ENCODE measurements at places on chromosomes 7 and 10. TPM values are rescaled to one million over a fixed set of nuclear protein-coding genes. Genes with fewer than 3 reads are reported as not detected.

Gene SPDYE18
- total RNA-seq: not detected

Gene ZNF722
- total RNA-seq: not detected

Gene GRID2IP
- total RNA-seq: 1.1 TPM

Gene SPACDR
- total RNA-seq: not detected

- no peak for DNase-seq
- H3K4me1 ChIP-seq: no peaks in the 10 kb centered on the region
- no peaks in the 10 kb centered on the region for H3K27me3 ChIP-seq
Measured at GRCh38 chr10:61342858-61343572, 110.2 kb downstream of the TMEM26 start.

DNA sequence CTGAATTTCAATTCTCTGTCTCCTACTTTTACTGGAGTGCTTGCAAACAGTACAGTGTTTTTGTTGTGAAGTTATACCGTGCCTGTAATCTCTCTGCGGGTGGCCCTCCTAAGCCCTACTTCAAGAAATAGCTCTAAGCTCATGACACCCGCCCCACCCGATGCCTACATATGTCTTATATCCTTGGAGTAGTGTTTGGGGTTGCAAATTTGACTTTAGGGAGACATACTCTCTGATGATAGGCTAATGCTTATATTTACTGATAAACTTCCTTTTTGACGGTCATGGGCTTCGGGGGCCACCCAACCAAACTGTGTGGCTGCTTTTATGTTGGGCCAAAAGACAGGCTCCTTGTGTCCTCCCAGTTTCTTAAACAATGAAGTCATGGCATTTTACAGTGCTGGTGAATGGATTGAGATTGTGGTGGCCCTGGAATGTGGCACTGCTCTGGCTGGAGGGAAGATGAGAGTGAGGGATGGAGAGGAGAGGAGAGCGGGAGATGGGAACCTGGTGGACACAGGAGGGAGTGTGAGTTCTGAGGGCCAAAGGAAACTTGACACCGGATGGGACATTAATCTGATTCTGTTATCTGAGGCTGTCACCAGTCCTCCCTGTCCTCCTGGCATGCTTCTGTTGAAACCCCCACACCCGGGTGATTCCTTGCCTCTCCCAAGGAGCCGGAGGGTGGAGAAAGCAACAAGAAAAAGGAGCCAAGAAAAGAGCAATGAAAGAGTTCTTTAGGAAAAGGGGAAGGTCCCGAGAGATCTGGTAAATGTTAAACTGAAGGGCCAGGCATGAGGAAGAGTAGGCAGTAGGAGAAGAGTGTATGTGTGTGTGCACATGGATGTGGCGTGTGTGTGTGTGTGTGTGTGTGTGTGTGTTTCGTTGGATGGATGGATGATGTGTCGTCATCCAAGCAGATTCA, 113.3 kb downstream of the TCF7L2 start:
- H3K27me3 ChIP-seq: no peaks in the 10 kb centered on the region
- no peaks in the 10 kb centered on the region for H3K36me3 ChIP-seq
- no peak for DNase-seq
- no peak overlapping the region for H3K4me3 ChIP-seq
- peaks cover 33% of the 10 kb centered on the region for H3K4me1 ChIP-seq
